RWPE1 (cell line): ENCODE measurements at places on chromosomes 5 and 9.

- DNase-seq, result peak; percentile 41
These were observed 75.4 kb downstream of the SLC38A9 start for GRCh38 chr5:55636683-55637082.

- no peak for DNase-seq
These were observed 93.9 kb upstream of the LMX1B start for GRCh38 chr9:126519660-126520420.

- no peak for DNase-seq
These were observed 67.5 kb downstream of the HTR4 start for GRCh38 chr5:148586796-148587195.

DNA sequence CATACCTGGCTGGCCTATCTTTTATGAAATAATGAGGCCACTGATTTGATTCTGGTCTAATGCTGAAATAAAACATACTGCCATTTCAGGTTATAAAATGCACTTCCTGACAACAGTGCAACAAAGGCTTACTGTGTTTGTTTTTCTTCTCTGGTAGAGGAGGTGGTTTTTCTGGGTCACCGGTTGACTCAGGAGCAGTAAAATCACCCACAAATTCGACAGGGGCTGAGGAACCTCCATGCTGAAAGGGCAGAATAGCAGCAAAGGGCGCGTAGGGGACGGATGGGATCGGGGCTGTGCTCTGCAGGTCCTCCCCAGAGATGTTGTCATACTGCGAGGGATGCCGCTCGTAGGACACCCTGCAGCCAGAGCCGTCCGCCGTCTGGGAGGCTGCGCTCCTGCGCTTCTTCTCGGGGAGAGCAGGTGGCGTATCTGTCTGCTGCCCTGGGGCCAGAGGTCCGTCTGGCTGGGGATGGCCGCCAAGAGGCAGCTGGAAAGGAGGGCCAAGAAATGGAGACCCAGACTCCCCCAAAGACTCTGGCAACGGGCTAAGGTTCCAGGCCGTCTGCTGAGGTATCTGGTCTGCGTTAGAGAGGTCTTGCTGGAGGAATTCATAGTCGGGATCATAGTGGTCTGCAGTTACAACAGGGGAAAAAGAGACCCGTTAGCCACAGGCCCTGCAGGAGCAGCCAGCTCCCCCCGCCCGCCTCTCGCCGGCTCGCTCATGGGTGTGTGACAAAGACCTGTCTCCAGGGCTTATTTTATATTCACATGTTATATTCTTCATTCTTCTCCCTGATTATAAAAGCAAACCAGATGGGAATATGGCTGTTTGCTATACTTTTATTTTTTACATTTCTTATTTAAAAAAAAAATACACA lies 80.7 kb downstream of the PRRT1B start:
- DNase-seq, result no peak

GRCh38 chr9:5760338-5760737 lies 72.6 kb downstream of the ERMP1 start:
- no peak for DNase-seq

GRCh38 chr9:125425901-125426515 lies 164.4 kb downstream of the GAPVD1 start:
- DNase-seq, result no peak

- no peak for DNase-seq
These were observed 47.6 kb upstream of the RNU6ATAC start for GRCh38 chr9:134211811-134212485.

DNA sequence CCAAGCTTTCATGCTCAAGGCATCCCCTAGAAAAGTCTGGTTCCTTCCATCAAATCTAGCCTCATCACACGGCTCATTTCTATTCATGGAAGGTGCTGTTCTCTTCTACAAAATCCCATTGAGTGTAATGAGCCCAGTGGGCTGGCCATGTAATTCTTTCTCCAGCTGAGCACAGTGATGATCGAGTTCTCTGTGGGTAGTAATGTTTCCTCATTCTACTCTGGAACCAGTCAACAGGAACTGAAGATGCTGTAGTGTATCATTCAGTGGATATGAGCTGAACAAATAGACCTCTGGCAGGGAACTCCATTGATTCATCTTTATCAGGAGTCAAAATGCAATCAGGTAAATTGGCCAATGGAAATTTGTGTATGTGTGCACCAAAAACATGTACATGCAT lies 149.2 kb downstream of the LRRC70 start:
- no peak for DNase-seq

DNA sequence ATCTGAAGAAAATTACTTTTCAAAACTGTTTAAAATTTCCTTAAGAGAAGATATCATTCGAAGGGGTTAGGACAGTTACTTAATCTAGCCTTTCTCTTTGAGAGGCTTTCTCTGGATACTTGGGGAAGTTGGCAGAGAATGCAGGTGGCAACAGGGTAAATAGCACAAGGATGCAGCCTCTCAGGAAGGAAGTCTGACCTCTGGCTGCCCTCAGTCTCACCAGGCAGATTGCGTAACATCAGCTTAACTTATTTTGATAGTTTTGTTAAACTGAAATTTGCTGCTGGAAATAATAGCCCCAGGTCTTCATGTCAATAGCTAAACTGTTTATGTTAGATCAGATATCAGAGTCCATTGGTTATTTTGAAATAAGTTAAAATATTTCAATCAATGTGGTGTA lies 20.4 kb downstream of the CCDC192 start:
- DNase-seq, result peak; percentile 44

DNA sequence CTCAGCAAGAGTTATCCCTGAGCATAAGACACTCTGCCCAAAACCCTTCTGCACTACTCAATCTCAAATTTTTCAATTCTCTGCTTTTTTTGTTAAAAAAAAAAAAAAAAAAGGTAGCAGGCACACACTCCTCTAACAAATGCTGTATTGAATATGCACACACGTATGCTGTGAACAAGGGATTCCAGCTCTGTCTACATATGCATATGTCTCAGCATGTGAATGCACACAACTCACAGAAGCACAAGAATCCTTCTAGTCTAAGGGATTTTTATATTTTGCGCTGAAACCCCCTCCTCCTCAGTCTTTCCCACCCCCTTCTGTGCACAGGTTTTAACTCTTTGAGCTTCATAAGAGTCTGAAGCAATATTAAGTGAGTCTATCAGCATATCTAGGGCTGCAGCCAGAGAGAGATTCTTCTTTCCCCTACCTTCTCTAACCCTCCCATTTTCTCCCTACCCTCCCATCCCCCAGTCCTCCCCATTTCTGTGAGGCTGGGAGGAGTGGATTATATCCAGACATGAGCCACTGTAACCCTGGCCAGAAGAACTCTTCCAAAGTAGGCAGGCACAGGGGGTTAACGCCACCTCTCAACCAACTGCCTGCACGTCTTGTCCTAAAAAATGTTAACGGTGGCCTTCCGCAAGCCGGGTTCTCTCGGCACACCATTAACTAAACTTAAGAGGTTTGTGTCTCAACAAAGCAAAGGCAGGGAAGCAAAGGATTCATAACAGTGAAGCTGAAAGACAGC lies 1.0 kb downstream of the GABRB2 start:
- no peak for DNase-seq

- no peak for DNase-seq
These were observed 44.5 kb downstream of the ERCC6L2 start for GRCh38 chr9:95920017-95920416.

DNA sequence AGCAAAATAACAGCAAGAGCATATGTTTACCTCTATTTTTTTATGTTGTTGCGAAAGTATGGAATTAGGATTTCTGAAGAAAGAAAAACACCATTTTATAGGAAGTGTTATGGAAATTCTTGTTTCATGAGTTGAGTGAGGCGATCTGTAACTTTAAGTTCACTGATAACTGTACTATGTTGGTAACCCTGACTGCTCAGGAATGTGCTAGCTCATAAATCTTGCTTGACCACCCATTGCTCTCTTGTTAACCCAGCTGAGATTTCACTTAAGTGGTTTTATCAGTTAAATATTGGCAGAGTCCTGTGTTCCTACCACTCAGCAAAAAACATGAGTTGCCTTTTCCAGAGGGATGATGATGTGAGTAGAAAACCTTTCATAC lies 91.1 kb upstream of the STARD4 start:
- DNase-seq, result no peak

DNA sequence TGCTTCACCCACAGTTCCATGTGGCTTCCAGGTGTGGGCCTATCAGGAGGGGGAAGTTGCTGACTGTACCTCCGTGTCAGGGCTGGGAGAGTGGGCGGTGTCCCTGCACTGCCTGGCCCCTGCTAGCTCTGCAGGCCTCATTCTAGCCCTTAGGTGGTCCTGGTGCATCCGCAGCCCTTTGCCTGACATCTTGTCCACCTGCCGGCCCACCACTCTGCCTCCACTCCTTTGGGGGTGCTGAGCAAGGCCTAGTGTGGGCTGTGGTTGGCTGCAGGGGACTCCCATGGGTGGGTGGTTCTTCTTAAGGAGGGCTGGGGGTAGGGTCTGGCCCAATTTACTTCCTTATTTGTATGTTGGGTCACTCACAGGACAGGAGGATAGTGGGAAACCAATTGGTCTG lies 66.9 kb downstream of the HSPA4 start:
- no peak for DNase-seq

DNA sequence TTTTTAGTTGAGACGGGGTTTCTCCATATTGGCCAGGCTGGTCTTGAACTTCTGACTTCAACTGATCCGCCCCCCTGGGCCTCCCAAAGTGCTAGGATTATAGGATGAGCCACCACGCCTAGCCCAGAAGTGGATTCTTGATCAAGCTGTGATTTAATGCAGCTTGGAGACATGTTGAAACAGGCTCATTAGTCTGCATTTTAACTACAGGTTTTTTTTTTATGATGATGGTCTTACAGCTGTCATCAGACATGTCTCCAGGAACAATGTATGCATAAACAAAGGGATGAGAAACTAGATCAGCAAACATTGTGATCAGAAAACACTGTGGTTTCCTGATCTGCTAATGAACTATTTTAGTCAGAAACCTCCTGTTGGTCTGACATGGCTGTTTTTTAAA lies 30.0 kb upstream of the PLPP1 start:
- peak; percentile 64 for DNase-seq

DNA sequence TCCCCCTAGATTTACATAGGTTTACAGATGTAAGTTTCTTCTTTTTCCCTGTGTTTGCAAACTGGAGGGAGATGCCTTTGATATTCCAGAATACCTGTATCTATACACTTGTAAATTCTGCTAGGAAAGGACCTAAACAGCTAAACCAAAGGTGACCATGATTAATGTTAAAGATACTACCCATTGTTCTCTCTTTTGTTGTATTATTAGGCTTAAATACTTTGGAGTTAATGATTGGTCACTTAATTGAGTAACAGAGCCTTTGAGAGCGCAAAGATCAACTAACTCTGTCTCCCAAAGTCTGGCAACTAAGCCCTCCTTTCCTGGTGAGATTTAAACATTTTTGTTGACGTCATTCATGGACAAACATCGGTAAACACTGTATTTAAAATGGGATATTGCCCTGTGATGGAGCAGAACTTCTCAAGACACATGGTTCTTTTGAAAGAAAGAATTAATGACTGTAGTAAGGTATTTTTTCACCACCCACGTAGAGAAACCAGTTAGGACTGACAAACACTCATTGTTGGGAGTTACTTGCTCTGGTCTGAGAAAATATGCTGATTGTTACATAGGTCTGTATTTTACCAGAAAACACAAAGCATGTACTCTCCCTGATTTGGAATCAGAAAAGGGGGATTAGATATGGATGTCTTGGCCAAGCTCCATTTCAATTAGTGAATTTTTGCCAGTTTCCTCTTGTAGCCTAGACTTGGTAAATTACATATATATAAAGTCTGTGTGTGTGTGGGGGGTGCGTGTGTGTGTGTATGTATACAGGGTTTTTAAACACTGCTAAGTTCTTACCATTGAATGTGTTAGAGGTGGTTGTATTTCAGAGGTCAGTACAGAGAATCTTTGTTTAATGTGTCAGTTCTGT lies 4.6 kb downstream of the VCAN start:
- DNase-seq, result no peak

GRCh38 chr5:135481387-135481786 lies 29.2 kb upstream of the TIFAB start:
- no peak for DNase-seq

GRCh38 chr9:71763832-71764231 lies 4.5 kb downstream of the CEMIP2 start:
- DNase-seq, result no peak

DNA sequence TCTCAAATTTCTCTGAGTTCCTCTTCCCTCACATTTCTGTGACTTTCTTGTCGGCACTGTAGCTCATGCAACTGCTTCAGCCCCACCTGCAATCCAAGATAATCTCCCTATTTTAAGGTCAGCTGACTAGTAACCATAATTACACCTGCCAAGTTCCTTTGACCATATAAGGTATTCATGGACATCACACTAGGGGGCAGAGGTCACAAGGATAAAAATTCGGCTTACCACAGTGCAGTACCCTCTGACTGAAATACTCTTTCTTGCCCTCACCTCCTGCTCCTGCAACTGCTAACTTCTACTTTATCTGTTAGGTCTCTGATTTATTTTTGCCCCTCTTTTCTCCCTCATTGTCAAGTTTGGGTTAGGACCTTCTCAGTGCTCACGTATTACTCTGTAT lies 144.2 kb downstream of the GDNF start:
- DNase-seq, result no peak

GRCh38 chr5:76427206-76428140 lies 24.4 kb downstream of the IQGAP2 start:
- DNase-seq, result no peak

GRCh38 chr5:64000096-64000495 lies 37.9 kb upstream of the HTR1A start:
- DNase-seq, result no peak

DNA sequence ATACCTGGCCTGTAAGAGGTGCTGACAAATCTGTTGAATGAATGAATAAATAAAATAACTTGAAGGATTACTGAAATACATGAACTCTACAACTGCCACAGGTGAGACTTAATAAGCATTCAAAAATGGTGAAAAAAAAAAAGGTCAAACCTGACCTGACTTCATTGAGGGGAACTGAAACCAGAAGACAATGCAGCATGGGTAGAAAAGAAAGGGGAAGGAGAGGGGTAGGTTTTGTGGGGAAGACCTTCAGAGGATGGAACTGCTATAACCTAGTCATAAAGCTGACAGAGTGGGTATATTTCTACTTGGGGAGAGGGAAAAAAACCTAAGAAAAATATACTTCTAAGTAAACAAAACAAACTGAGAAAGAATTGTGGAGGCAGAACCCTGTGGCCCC lies 56.6 kb downstream of the RASEF start:
- no peak for DNase-seq

- peak; percentile 72 for DNase-seq
These were observed 19.5 kb upstream of the B4GALT1 start for GRCh38 chr9:33186457-33187168.

DNA sequence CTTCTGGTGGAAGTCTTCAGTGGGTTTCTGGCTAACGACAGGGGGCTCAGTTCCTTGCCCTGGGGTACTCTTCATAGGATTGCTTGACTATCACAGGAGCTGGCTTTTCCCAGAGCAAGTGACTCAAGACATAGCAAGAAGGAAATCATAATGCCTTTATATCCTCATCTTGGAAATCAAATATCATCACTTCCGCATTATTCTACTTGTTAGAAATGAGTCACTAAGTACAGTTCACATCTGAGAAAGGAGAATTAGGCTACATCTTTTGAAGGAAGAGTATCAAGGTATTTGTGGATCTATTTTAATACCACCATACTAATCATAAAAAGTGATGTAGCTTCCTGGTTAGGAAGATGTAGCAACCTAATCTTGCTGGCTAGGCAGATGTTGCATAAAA lies 148.2 kb upstream of the RAI14 start:
- no peak for DNase-seq
